ENCODE measurements at places on chromosomes 6 and 20.

DNA sequence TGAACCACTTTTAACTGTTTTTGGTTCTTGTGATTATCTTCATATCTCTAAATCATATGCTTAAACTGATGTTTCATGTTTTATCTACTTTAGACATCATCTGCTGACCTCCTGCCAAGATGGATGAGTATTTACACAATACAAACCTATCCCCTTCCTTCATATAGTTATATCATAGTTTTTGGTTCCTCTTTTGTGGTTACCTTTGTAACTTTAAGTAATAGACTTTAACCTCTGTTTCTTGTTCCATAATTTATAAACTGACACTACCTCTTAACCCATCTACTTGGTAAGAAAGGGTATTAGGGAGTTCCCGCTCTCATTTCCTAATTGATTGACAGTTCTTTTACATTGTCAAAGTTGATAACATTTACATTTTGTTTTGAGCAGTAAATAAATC lies 11.9 kb downstream of the PCMT1 start:
- no peak for DNase-seq

DNA sequence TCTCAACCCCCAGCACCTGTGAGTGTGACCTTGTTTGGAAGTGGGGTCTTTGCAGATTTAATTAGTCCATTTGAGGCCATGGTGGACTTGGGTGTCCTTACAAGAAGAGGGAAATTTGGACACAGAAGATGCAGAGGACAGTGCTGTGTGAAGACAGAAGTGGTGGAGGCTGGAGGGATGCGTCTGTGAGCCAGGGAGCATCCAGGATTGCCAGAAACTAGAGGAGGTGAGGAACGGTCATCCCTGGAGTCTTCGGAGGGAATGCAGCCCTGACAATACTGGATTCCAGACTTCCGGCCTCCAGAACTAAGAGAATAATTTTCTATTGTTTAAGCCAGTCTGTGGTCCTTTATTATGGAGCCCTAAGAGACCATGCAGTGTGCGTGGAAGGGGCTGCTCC lies 22.9 kb upstream of the NPBWR2 start:
- DNase-seq, result peak; percentile 5

- no peak for DNase-seq
Observed at GRCh38 chr20:16147216-16147615, 426.0 kb downstream of the KIF16B start.

- DNase-seq, result no peak
Observed at GRCh38 chr6:87182321-87182720, 27.0 kb downstream of the ZNF292 start.

DNA sequence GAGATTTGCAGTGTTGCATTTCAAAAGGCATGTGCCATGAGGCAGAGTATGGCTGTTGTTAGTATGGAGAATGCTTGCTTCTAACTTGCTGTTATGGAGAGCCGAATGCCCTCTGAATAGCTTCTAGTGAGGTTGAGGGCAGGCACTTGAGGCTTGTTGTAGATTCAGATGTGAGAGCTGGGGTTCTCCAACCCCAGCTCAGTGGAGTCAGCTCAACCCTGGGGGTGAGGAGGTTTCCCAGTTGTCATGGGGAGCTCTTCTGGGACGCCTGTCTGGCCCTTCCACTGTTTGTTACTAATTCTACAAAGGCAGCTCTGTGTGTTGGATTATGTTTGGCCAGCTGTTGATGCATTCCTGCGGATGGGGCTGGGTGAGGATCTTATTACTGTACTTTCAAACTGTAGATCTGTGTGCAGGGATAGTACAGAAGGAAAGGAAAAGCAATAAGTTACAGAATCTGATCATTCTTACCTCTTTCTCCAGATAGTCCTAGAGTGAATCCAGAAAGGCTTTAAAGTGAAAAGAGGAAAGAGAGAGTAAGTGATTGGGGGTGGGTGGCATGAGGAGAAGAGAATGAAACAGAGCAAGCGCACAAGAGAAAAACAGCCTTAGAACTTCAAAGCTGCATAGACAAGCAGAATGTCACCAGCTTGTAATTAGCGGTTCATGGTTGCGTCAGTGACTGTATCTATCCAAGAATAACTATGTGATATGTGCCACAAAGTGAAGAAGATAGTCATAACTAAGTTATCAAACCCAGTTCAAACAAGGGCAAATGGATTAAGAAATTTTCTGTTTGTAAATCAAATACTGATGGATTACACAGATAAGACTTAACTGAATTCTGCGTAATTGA lies 148.7 kb downstream of the PRL start:
- peak; percentile 88 for DNase-seq

DNA sequence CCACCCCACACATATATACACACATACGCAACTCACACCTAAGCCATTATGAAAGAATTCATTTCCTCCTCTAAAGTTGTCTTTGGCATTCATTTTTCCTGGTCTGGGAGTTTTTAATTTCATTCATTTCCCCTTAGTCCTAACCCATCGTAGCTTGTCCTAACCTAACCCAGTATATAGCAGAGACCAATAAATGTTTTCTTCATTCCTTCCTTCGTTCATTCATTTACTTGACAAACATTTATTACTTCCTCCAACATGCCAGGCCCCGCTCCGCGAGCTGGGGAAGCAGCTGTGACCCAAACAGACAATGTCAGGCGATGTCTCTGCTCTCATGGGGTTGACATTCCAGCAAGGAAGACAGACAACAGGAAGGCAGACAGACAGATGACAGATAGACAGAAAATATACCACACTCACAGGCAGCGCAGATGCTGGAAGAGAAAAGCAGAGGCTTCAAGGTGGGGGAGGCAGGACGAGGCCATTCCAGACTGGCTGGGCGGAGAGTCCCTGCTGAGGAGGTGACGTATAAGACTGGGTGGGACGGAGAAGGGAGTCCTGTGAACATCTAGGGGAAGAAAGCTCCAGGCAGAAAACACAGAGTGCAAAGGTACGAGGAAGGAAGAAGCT lies 33.7 kb upstream of the SIRPA start:
- DNase-seq, result no peak

DNA sequence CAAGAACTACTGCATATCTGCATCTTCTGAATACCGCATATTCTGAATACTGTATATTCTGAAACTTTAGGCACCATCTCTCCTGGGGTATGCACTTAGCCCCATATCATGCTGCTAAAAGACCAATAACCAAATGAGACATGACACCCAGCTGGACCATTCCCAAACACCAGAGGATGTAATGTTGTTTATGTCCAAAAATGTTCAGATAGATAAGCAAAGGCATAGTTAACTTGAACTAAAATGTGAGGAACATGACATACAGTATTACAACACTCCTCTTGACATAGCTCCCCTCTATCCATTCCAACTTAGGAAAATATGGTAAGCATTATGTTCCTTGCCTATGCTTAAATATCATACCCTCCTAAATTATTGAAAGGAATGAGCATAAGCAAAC lies 127.3 kb downstream of the TENT5A start:
- DNase-seq, result no peak

DNA sequence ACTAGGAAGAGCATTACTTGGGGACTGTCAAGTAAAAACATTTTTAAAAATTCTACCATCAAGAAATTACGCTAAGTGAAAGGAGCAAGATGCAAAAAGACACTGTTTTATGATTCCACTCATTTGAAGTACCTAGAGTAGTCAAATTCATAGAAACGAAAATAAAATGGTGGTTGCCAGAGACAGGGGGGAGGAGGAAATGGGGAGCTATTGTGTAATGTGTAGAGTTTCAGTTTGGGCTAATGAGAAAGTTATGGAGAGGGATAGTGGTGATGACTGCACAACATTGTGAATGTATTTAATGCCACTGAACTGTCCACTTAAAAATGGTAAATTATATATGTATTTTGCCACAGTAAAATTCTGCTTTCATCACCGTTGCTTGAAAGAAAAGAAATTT lies 83.8 kb downstream of the UST start:
- DNase-seq, result no peak

DNA sequence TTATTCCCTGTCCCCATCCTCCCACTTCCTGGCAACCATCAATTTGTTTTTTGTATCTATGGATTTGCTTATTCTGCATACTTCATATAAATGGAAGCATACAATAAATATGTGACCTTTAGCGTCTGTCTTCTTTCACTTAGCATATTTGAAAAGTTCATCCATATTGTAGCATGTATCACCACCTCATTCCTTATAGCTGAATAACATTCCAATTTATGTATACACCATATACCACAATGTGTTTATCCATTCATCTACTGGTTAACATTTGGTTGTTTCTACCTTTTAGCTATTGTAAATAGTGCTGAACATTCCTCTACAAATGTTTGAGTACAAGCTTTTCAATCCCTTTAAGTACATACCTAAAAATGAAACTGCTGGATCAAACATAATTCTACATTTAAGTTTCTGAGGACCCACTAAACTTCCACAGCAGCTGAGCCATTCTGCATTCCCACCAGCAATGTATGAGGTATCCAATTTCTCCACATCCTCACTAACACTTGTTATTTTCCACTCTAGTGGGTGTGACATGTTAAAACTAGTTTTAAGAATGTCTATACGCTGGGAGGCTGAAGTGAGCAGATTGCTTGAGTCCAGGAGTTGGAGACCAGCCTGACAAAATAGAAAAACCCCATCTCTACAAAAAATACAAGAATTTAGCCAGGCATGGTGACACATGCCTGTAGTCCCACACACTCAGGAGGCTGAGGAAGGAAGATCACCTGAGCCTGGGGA lies 32.9 kb downstream of the NUDT3 start:
- DNase-seq, result no peak

GRCh38 chr6:3778701-3779573 lies 27.4 kb upstream of the PXDC1 start:
- DNase-seq, result no peak
